T-helper 17 cell (primary cell): ENCODE measurements at places on chromosomes 3 and 15.
A peak's percentile ranks its signal among the peaks of the same experiment; 100 is the strongest.

- peak; percentile 64 for DNase-seq
These were observed 924 bp upstream of the SIN3A start for GRCh38 chr15:75452364-75452864.

- no peak for DNase-seq
These were observed 33.0 kb upstream of the AMOTL2 start for GRCh38 chr3:134407239-134407625.

DNA sequence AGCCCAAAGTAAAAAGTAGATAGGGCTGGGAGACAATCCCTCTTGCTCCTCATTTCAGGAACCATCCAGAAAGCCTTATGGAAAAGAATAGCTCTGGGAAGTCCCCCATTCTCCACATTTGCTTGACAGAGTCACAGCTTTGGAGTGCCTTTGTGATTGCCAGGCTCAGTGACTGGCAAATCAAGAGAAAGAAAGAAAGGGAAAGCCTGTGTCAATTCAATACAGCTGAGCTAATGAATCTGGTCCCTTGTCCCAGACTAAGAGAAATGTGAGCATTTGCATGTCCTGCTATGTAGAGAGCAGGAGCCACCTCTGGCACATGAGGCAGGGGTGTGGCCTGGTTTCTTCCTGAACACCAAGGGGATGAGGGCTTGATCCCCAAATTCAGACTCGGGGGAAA is 14.9 kb upstream of the CTNNB1 start:
- no peak for DNase-seq

- no peak for DNase-seq
These were observed 660.9 kb upstream of the NAALADL2 start for GRCh38 chr3:174198199-174198598.

DNA sequence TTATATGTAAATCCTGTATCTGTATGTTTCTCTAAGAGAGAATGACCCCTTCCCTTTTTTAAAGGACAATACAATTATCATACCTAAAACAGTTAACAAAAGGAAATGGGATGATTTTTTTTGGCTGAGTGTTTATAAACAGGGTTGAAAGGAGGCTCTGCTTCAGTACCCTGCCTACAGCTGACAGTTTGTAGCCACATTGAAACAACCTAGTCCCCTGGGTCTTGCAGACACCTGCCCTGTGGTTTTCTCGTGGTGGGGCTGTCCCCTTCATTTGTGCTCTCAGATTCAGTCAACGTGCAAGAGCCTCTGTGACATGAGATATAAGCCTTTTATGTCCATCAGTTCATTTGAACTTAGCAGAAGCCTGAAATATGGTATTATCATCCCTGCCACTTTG is 2.3 kb upstream of the HMCES start:
- DNase-seq, result no peak

DNA sequence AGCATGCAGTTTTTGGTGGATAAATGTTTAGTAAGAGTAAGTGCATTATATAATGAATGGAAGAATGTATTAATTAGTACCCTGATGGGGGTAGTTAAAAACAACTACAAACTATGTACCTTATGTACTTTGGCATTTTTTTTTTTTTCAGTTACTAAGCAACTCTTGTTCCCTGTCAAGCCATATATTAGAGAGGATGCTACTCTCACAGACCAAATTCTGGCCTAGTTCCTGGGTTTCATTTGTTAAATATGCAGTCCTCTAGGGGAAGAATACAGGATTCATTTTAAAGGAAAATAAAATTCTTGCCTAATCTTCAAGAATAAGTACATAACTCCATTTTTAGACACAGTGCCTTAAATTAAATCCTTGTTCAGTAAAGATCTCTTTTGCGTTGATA is 16.9 kb downstream of the FAM98B start:
- DNase-seq, result no peak

GRCh38 chr3:32428092-32429068 is 36.7 kb downstream of the CMTM7 start:
- no peak for DNase-seq

DNA sequence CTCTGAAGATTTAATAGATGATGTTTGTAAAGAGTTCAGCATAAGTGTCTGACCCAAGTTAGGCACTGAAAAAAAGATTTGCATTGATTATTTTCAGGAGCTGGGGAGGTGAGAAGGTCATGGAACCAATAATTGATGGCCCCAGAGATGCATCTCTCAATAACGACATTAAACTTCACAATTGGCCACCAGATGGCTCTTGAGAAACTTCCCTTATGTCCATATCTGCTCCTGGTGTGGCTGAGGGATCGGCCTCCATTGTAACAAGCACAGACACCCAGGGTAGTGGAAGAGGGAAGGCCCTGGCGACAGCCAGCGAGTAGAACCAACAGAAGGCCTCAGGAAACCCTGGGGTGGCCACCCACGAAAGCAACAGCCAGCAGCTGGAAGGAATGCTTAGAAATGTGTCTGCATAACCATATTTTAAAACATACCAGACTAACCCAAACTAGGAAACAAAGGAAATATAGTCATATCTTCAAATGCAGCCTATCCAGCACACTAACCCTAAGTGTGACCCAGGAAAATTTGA is 536.7 kb downstream of the SOX2 start:
- no peak for DNase-seq

GRCh38 chr15:71515375-71516186 is 294.8 kb upstream of the NR2E3 start:
- no peak for DNase-seq
